ENCODE measurements at places on chromosomes 5 and 9. TPM values are rescaled to one million over a fixed set of nuclear protein-coding genes. Genes with fewer than 3 reads are reported as not detected.
A peak's percentile ranks its signal among the peaks of the same experiment; 100 is the strongest.

Gene F2RL1
- polyA plus RNA-seq, result 0.32 TPM

- DNase-seq, result no peak
These were observed 19.9 kb downstream of the CDKN2A start for GRCh38 chr9:21974343-21974721.

DNA sequence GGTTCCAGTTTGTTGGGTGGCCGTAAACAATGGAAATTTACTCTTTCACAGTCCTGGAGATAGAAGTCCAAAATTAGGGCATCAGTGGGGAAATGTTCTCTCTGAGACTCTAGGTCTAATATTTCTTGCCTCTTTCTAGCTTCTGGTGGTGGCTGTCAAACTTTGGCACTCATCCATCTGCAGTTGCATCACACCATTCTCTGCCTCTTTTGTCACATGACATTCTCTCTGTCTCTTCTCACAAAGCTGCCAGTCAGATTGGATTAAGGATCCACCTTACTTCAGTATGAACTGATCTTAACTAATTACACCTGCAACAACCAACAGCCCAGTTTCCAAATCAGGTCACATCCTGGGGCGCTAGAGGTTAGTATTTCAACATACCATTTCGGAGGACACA lies 222.9 kb upstream of the FTMT start:
- DNase-seq, result no peak

GRCh38 chr5:65461490-65461889 lies 20.2 kb downstream of the ADAMTS6 start:
- DNase-seq, result no peak

DNA sequence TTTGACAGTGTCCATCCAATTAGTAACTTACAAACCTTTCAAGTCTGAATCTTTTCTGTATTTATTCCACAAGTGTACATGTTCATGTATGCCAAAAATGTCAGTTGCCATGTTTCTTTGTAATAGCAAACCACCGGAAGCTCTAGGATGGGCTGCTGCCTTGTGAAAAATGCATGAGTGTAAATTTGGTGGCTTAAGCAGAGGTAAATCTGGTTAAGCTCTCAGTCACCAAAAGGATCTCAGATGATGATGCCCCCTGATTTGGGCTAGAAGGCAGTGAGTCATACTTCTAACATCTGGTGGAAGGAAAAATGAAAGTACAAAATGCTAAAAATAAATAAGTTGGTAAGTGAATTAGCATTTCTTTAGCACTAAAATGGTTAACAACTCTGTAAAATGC lies 567.5 kb downstream of the ELAVL2 start:
- no peak for DNase-seq

DNA sequence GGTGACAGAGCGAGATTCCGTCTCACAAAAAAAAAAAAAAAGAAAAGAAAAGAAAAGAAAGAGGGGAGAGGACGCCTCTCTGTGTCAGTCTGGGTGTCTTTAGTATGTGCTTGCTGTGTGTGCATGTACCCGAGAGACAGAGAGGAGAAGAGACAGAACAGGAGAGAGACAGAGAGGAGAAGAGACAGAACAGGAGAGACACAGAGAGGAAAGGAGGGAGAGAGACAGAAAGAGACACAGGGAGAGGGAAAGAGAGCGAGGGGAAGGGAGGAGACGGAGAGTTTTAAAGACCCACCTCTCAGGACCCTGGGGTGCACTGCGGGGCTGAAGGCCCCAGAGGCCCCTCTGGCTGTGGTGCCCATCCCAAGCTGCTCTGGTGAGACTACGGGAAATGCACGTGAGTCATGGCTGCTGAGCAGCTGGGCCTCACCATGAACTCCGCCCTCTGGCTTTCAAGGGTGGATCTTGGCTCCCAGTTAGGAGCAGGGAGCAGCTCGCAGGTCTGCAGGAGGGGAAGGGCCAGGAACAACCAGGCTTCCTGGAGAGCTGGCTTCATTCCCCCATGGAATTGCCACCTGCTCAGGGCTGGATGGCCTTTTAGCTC lies 7.9 kb downstream of the SLC6A3 start:
- DNase-seq, result no peak

- DNase-seq, result no peak
These were observed 11.4 kb downstream of the CEP72 start for GRCh38 chr5:623531-623930.

- no peak for DNase-seq
These were observed 302.5 kb downstream of the MLLT3 start for GRCh38 chr9:20319641-20320337.

Gene NTMT1
- polyA plus RNA-seq, result 37.3 TPM

DNA sequence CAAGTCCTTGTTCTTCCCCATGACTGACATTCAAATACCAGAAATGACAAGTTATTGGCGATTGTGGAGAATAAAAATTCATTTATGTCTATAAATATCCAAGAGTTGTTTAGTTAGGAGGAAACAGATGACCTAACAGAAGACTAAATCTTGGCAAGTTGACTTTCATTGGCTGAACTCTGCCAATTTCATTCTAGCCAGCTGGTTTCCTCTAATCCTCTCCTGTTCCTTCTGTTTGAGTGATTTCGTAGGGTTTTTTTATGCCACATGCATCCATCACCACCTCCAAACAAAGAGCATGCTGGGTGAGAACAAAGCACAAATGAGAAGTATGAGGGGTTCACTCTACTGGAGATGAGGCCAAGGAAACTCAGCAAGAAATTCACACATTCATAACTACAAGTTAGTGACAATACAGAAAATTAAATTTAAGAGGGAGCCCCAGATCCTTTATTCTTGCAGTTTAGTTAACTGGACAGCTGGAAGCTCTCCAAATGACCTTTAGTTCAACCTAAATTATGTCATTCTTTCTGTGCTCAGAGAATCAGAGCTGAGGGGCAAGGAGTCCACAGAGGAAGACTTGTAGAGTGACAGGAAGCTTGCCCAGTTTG lies 932.0 kb downstream of the TLE4 start:
- peak; percentile 74 for DNase-seq

- DNase-seq, result peak; percentile 76
These were observed 77.5 kb upstream of the RARS1 start for GRCh38 chr5:168408561-168409305.

Gene FAM200C
- 10.9 TPM for polyA plus RNA-seq

- DNase-seq, result no peak
These were observed 149.6 kb downstream of the ASTN2 start for GRCh38 chr9:117265253-117265652.

DNA sequence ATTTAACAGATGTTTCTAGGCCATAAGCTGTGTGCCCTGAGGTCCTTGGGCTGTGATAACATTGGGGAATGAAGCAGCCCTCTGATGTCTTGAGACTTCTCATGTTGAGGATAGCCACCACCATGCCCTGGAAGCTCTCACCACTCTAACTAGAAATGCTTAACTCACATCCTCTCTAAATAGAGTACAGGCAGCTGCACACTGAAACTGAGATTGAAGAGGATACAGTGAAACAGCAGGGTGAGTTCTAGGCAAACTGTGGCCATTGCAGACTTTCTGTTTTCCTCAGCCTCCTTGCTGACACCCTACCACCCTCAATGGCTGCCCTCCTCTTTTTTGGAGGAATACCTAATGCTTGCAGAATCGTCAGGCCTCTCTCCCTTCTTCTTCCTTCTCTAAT lies 22.4 kb downstream of the UTP15 start:
- DNase-seq, result no peak

Gene NTNG2
- polyA plus RNA-seq, result 0.25 TPM

DNA sequence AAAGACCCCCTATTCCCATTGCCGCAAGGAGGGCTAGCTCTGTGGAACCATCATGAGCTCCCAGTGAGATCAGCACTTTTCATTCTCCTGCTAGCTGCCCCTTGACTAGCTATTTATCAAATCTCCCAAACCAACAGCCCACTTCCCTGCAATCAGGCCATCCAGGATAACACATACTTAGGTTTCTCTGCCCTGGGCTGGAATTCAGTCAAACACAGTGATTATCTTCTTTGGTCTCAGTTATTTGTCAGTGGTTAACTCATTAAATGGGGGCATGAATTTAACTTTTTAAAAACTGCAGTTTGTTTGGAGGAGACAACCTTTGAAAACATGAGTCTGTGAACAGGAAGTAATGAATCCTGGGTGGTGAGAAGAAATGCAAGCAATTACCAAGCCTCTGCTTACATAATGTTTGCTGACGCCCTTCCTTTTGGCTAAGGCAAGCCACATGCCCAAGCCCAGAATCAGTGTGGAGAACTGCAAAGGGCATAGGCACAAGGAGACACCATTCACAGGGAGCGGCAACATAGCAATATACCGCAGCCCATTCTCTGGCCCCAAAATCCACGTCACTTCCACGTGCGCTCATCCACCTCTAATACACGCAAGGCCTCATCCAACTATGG lies 275.0 kb downstream of the DRD1 start:
- no peak for DNase-seq

Gene IL9
- polyA plus RNA-seq, result not detected

GRCh38 chr5:142399891-142400290 lies 75.1 kb upstream of the SPRY4 start:
- no peak for DNase-seq

Gene LURAP1L
- 10.9 TPM for polyA plus RNA-seq

Gene TNFSF8
- polyA plus RNA-seq, result 0.53 TPM

Gene SLC1A1
- polyA plus RNA-seq, result 0.22 TPM

All from forelimb muscle (tissue), 1 donor.